ENCODE measurements at places on chromosomes 16 and 17.

DNA sequence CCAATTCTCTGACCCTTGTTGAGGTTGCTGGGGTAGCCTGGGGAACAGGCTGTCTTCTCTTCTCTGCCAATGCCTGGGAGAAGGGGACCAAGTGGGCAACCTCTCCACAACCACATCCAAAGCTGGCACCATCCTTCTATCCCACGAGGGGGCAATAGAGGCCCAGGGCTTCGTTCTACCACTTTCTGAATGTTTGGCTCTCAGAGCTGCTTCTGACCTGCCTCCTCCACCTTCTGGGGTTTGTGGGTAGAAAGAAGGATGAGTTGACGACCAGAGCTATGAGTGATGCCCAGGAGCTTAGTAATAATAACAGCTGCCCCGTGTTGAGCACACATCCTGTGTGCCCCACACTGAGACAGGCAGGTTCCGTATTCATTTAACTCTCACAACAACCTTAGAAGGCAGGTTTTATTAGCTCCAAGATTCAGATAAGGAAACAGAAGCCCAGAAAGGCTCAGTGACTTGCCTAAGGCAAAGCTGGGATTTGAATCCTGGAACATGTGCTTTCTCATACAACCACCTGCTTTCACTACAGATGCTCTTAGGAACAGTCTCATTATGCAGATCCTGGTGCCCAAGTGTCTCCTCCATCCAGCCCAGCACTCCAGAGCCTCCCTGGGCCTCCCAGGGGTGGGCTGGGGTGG is 11.1 kb downstream of the TSPOAP1 start:
- DNase-seq, result peak; percentile 90

GRCh38 chr16:23564575-23565363 is 7.2 kb downstream of the UBFD1 start:
- DNase-seq, result no peak

DNA sequence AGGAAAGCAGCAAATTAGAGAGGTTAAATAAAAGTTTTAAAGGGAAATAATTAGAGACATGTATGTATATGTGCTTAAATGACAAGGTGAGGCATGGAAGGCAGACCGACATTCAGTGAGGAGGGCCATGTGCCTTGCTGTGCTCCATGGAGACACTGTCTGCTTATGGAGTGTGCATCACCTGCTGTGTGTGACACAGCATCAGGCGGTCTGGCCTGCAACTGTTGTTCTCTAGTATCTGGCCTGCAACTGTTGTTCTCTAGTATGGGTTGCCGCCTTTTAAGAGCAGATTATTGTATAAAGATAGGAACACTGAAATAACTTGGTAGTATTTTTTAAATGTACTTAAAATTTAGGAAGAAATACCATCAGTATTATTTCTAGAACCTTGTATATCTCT is 225.1 kb downstream of the LGALS9B start:
- DNase-seq, result no peak

DNA sequence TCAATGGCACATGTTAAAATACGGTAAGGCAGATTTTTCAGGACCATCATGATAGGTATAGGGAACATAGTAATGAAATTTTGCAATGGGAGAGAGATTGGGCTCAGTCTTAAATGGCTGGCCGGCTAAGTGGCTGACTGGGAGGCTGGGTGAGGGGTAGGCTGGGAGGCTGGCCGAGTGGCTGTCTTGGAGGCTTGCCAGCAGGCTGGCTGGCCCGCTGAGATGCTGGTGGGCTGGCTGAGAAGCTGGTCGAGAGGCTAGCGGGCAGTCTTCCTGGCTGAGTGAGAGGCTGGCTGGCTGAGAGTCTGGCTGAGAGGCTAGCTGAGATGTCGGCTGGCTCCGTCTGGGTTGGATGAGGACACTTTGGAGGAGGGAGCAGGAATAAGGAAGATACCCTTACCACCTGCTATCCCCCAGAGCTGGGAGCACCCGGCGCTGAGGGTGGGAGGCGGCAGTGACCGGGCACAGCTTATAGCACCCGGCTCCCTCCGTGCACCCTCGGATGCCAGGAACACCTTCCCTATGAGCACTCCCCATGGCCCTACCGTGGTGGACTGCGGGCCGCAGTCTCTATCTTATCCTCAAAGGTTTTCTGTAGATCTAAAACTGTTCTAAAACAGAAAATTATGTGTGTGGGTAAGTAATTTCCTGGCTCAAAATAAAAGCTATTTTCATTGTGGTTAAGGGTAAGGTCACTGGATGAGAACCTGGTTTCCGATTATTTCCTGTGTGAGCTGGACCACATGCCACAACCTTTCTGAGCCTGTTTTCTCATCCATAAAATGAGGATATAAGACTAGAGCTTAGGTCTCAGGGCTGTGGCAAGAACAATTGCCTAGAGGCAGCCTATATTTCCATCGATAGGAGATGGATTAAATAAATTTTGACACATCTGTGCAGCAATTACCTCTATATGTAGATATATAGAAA is 34.5 kb upstream of the TMC5 start:
- DNase-seq, result no peak

DNA sequence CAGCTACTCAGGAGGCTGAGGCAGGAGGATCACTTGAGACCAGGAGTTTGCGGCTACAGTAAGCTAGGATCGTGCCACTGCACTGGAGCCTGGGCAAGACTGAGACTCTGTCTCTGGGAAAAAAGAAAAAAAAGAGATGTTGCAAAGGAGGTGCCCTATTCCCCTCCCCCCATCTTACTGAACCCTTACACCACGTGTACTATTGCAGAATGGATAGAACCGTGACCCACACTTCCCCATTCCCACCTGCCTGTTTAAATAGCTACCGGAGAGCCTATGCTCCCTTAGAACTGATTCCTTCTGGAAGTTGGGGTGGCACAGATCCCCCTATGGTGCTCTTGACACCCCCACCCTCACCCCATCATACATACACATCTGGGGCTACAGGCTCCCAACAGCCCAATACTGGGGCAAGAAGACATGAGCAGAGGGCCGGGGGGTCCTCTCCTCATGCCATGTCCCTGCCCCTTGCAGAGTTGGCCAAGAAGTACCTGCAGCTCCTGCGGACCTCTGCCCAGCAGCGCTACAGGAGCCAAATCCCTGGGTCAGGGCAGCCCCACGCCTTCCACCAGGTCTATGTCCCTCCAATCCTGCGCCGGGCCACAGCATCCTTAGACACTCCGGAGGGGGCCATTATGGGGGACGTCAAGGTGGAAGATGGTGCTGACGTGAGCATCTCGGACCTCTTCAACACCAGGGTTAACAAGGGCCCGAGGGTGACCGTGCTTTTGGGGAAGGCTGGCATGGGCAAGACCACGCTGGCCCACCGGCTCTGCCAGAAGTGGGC is 35.7 kb downstream of the NLRC5 start:
- DNase-seq, result no peak

DNA sequence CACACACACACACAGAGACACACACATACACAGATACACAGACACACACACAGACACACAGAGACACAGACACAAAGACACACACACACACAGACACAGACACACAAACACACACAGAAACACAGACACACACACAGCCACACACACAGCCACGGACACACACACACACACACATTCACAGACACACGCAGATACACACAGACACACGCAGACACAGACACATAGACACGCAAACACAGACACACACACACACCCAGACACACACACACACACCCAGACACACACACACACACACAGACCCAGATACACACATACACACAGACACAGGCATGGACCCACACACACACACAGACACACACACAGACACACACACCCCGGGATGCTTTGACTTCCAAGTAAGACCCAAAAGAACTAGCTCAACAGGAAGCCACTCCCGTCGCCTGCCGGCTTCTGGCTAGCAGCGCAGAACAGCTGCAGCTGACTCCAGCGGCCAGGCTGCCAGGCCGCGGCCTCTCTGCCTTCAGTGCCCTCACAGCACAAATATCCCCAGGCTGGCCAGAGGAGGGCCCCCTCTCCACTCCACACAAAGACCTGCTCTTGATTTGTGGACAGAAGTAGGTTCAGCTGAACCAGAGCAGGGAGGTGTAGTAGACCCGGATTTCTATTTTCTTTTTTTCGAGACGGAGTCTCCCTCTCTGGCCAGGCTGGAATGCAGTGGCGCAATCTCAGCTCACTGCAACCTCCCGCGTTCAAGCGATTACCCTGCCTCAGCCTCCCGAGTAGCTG is 6.0 kb upstream of the CHRNE start:
- DNase-seq, result peak; percentile 84

DNA sequence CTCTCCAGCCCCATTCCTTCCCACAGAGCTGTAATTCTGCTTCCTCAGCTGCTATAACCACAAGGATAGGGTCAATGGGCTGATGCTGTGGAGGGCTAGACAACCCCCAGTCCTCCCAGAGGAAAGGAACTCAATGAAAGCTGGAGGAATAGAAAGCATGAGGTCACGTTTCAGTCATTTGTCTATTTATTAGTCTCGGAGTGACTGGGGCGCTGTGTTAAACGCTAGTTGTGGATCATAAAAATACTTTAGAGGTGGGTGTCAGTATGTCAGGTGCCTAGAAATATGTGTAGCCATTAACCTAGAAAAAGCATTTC is 787 bp upstream of the CCL3L1 start:
- no peak for DNase-seq

DNA sequence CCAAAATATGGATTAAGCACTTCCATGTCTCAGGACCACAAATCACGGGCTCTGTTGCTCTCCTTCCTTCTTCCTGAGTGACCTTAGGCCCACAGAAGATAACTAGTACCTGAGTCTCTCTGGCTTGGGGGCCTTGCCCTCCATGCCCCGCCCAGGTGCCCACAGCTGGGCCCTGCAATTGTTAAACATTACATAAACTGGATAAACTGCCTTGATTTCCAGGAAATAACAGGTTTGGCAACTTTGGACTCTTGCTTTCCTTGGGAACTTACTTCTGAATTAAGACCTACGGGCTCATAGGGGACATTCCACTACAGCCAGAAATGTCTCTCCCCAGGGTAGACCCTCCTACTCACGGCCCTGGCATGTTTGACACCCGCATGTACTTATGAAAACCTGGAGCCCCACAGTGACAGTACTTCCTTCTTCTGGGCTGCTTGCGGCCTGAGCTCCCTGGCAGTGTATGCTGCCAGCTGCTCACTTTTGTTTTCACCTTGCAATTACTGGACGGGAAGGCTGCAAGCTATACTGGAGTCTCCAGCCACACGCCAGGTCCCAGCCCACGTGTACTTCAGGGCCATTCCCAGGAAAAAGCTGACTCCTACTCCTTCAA is 2.3 kb upstream of the UBALD2 start:
- no peak for DNase-seq

GRCh38 chr17:44095647-44096496 is 25.3 kb downstream of the G6PC3 start:
- peak; percentile 6 for DNase-seq

DNA sequence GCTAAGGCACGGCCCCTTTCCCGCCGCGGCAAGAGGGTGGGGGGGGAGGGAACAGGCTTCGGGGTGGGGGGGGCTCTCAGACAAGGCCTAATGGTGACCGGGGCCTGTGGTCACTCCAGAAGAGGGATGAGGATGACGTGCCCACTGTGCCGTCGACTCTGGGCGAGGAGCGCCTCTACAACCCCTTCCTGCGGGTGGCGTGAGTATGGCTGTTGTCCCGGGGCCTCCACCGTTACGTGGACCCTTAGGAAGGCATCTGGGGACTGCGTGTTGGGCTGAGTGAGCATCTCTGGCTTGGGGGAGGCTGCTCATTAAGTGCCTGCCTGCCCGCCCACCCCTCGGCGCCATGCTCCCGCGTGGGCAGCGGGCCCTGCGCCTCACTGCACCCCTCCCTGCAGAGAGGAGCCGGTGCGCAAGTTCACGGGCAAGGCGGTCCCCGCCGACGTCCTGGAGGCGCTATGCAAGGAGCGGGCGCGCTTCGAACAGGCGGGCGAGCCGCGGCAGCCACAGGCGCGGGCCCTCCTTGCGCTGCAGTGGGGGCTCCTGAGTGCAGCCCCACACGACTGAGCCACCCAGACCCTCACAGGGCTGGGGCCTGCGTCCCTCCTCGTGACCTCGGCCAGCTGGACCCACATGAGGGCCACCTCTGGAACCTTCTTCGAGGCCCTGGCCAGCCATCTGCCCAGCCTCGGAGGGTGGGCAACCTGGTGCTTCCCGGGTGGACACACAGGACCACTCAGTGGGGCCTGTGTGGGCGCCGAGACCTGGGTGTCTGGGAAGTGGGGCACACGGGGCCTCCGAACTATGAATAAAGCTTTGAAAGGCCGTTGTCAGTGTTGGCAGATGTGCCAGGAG is 2.2 kb downstream of the HAGHL start:
- no peak for DNase-seq

- no peak for DNase-seq
Measured at GRCh38 chr16:52283584-52284375, 263.2 kb downstream of the TOX3 start.

- no peak for DNase-seq
Measured at GRCh38 chr16:57091975-57092785, at the start of gene CPNE2. Gene CPNE2, plus strand, starts transcription at chr16:57092583. Its CDS starts 18,160 bp downstream, at chr16:57110743.

DNA sequence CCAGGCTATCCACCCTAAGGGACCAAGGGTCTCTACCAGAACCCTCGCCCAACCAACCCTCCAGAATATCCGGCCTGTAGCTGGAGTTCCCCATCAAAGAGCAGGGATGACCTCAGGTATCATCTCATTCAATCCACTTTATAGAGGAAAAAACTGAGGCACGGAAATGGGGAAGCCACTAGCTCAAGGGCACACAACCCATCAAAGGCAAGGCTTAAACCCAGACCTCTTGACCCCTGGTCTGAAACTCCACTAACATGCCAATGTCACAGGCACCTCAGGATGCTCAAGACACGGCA is 1.6 kb downstream of the TBC1D10B start:
- no peak for DNase-seq

DNA sequence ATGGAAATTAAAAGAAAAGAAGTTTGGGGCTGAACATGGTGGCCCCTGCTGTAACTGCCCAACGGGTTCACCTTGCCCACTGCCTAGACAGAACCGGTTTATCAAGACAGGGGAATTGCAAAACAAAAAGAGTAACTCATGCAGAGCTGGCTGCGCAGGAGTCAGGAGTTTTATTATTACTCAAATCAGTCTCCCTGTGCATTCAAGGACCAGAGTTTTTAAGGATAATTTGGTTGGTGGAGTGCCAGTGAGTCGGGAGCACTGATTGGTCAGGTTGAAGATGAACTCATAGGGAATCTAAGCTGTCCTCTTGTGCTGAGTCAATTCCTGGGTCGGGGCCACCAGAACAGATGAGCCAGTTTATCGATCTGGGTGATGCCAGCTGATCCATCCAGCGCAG is 4.4 kb upstream of the SCPEP1 start:
- no peak for DNase-seq

- DNase-seq, result no peak
Measured at GRCh38 chr16:71727551-71728324, 3.2 kb upstream of the PHLPP2 start.
